ENCODE measurements at places on chromosomes 5 and 9. TPM values are rescaled to one million over a fixed set of nuclear protein-coding genes. Genes with fewer than 3 reads are reported as not detected.

The NPR3 gene
- total RNA-seq = 0.65 TPM

The OCLN gene
- 4.4 TPM for total RNA-seq

The SLC23A1 gene
- not detected for total RNA-seq

The PCDHGA6 gene
- total RNA-seq = 2.2 TPM
